ENCODE measurements at places on chromosomes 3 and 15. TPM values are rescaled to one million over a fixed set of nuclear protein-coding genes. Genes with fewer than 3 reads are reported as not detected.

GRCh38 chr3:44870375-44871061, 3.9 kb upstream of the TGM4 start:
- no peak overlapping the region for H3K27ac ChIP-seq
- H3K27me3 ChIP-seq: no peaks in the 10 kb centered on the region
- DNase-seq: peak; percentile 35
- no peaks in the 10 kb centered on the region for H3K4me1 ChIP-seq

DNA sequence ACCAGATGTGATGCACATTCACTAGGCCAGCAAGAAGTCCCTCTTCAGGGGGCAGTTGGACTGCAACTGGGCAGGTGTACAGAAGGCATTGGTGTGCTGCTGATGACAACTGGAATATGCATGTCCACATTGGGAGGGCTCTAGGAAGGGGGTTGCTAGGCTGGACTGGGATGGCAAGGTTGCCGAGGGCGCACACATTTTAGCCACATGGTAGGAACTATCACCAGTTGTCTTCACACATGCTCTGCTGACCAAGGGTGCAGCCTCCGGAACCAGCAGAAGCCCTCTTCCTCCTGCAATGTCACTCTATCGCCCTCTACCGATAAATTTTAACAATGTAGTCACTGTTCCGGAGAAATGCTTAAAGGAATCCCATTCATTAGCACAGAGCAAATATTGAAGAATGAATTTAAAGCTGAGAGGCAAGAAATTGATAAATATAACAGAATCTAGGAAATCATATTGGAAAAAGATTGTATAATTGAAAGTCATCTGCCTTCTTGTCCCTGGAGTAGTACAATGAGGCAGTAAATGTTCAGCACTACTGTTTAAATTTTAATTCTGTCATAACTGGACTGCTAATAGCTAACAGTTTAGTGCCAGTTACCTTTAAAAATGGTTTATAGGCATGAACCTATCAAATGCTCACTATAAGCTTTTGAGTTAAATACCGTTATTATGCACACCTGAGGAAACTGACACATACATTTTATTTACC, 22.6 kb upstream of the LYSMD4 start:
- no peaks in the 10 kb centered on the region for H3K36me3 ChIP-seq
- H3K4me1 ChIP-seq: no peaks in the 10 kb centered on the region
- no peak overlapping the region for H3K27ac ChIP-seq
- no peak overlapping the region for H3K4me3 ChIP-seq
- no peaks in the 10 kb centered on the region for H3K27me3 ChIP-seq

GRCh38 chr3:174820885-174821284, 38.2 kb upstream of the NAALADL2 start:
- no peaks in the 10 kb centered on the region for H3K4me1 ChIP-seq
- no peaks in the 10 kb centered on the region for H3K36me3 ChIP-seq
- H3K4me3 ChIP-seq: no peak overlapping the region
- DNase-seq: no peak
- H3K27me3 ChIP-seq: no peaks in the 10 kb centered on the region

DNA sequence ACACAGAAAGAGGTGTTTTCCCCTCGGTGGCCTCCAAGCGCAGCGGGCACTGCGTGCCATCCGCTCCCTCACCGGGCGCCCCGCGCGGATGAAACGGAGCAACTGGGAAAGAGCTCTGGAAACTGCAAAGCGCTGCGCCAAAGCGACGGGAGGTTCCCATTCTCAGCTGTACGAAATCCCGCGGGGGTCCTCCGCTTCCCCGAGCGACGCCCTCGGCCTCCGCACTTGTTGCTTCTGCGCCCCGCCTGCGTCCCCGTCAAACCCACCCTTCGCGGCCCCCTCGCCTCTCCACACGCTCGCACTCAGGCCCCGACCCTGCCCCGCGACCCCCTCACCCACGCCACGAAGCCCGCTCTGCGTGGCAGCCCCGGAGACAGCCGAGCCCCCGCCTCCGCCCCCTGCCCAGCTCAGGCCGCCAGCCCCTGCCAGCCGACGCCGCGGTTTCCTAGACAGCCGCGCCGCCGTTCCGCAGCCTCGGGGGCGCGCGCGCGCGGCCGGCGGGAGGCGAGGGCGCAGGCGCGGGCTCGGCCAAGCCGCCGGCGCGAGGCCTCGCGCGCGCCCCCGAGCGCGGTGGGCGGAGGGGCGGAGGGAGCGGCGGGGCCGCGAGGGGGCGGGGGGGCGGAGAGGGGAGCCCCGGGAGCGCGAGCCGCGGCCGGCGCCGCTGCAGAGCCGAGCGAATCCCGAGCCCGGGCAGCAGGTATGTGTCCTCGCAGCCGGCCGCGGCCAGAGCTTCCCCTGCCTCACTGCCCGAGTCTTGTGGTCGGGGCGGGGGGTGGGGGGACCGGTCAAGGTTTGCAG, at the start of gene TMEM266:
TSS of gene TMEM266 (plus strand) at position 666 of the 798 bp plus-strand sequence. CDS start 74,279 bp downstream, outside the sequence.
- peak within 1 kb of the TSS; percentile 50 for H3K4me3 ChIP-seq
- peaks cover 66% of the 10 kb centered on the region for H3K27me3 ChIP-seq
- no peak within 1 kb of the TSS for H3K27ac ChIP-seq

GRCh38 chr3:196055683-196056270, 26.1 kb downstream of the TFRC start:
- DNase-seq: peak; percentile 87
- no peaks in the 10 kb centered on the region for H3K27me3 ChIP-seq
- H3K4me3 ChIP-seq: no peak overlapping the region
- peak overlapping the region; percentile 41 for H3K27ac ChIP-seq
- H3K36me3 ChIP-seq: peaks cover 100% of the 10 kb centered on the region

DNA sequence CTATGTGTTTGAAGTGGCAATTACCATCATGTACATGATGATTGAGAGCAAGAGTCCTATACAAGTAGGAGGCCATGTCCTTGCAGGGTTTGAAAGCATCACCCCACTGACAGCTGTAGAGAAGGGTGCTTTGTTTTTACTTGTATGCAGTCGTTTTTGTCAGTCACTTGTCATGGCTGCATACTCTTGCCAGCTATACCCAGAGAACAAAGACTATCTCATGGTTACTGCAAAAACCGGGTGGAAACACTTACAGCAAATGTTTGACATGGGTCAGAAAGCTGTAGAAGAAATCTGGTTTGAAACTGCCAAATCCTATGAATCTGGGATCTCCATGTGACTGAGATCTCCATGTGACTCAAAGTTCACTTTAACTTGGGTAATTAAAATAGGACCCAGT, 6.9 kb upstream of the PSMA4 start:
- no peak overlapping the region for H3K4me3 ChIP-seq
- no peaks in the 10 kb centered on the region for H3K4me1 ChIP-seq
- no peak for DNase-seq
- H3K36me3 ChIP-seq: no peaks in the 10 kb centered on the region
- no peak overlapping the region for H3K27ac ChIP-seq
- no peaks in the 10 kb centered on the region for H3K27me3 ChIP-seq

DNA sequence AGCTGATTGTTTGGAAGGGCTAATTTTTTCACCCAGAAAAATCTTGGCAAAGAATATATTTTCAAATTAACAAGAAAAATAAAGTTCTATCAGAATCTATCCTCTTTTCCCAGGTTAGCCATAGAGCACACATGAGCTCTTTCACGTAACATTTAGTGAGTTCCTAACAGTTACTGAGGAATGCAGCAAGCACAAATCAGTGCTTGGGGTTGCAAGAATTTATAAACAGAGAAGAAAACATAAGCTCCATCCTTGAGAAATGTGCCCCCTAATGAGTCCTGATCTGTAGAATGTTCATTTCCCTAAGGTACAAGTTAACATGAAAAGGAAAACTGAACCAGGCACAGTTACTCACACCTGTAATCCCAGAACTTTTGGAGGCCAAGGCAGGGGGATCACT, 13.9 kb downstream of the EOGT start:
- H3K27ac ChIP-seq: no peak overlapping the region
- DNase-seq: no peak
- H3K4me3 ChIP-seq: no peak overlapping the region

DNA sequence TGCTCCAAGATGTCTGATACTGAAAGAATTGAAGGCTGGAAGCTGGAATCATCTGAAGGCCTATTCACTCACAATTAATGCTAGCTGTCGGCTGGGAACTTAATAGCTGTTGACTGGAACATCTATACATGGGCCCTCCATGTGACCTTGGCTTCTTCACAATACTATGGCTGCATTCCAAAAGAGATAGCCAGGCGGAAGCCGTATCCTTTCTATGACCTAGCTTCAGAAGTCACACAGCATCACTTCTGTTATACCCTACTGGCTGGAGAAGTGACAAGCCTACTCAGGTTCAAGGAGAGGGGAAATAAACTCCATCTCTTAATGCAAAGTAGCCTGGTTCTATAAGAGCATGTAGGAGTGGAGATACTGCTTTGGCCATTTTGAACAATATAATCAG, 50.9 kb upstream of the SPRED1 start:
- H3K27ac ChIP-seq: no peak overlapping the region
- H3K4me3 ChIP-seq: no peak overlapping the region
- no peak for DNase-seq
- no peaks in the 10 kb centered on the region for H3K36me3 ChIP-seq
- H3K27me3 ChIP-seq: no peaks in the 10 kb centered on the region
- H3K4me1 ChIP-seq: peaks cover under 1% of the 10 kb centered on the region

The SQOR gene
- polyA plus RNA-seq: 9.3 TPM

The CX3CR1 gene
- polyA plus RNA-seq: 5.3 TPM

The C2CD4B gene
- 1.1 TPM for polyA plus RNA-seq

The GPR15 gene
- not detected for polyA plus RNA-seq

The TNNC1 gene
- 49.3 TPM for polyA plus RNA-seq

All from left lung (tissue), 14 donors.